ENCODE measurements at places on chromosomes 5 and 9.

GRCh38 chr9:114919611-114920010, 10.8 kb downstream of the TNFSF8 start:
- peak; percentile 68 for DNase-seq
- peak overlapping the region; percentile 74 for H3K27ac ChIP-seq
- no peaks in the 10 kb centered on the region for H3K27me3 ChIP-seq
- peaks cover 53% of the 10 kb centered on the region for H3K36me3 ChIP-seq
- H3K4me1 ChIP-seq = peaks cover 88% of the 10 kb centered on the region

DNA sequence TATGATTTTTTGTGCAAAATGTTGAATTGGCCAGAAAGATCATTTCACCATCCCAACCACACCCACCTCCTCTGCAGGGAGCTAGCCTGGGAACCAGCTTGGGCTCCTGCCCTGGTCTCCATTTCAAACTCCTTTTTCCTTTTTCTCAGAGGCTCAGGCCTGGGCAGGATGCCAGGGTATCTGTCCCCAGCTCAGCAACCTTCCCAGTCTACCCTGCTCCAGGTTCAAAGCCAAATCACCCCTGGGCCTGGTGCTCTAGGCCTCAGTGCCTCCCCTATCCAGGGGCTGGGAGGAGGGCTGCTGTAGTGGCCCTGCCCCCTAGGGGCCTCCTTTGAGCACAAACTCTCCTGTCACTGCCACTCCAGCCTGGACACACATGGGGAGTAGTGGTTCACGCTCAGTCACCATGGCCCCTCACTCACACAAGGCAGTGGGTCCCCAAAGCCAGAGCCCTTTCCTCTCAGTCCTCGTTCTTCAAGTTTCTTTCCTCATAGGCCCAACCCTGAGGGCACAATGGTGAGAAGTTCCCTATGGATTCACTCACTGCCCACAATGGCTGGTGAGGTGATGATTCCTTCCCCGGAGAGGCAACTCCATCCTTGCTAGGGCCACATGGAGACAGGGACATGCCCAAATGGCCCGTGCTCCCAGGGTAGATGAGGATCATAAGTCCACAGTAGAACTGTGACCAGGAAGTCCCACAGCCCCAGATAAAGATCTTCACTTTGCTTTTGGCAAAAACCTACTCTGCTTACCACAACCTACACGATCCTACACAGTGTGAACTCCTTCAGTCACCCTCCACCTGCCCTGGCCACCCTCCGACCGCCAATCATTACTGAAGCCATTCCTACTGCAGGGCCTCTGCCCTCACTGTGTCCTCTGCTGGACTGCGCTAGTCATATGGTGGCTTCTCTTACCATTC, 1.6 kb upstream of the ST6GALNAC4 start:
- H3K4me1 ChIP-seq = peaks cover 44% of the 10 kb centered on the region
- DNase-seq = no peak
- H3K36me3 ChIP-seq = peaks cover 4% of the 10 kb centered on the region

GRCh38 chr9:96621618-96622017, 2.0 kb upstream of the CDC14B start:
- H3K27ac ChIP-seq = no peak overlapping the region
- no peak overlapping the region for H3K4me3 ChIP-seq
- peaks cover 4% of the 10 kb centered on the region for H3K4me1 ChIP-seq
- no peak for DNase-seq
- H3K27me3 ChIP-seq = peaks cover 27% of the 10 kb centered on the region

- H3K4me1 ChIP-seq = no peaks in the 10 kb centered on the region
- no peak overlapping the region for H3K27ac ChIP-seq
- H3K36me3 ChIP-seq = no peaks in the 10 kb centered on the region
- H3K27me3 ChIP-seq = peaks cover 2% of the 10 kb centered on the region
- no peak overlapping the region for H3K4me3 ChIP-seq
Observed at GRCh38 chr5:113163328-113163727, 186.7 kb downstream of the DCP2 start.

- peak; percentile 41 for DNase-seq
- H3K4me1 ChIP-seq = peaks cover 5% of the 10 kb centered on the region
- H3K27me3 ChIP-seq = no peaks in the 10 kb centered on the region
- H3K4me3 ChIP-seq = no peak overlapping the region
- H3K27ac ChIP-seq = no peak overlapping the region
Observed at GRCh38 chr9:35835216-35835632, 6.2 kb downstream of the TMEM8B start.
